ENCODE measurements at places on chromosomes 1 and 21.

DNA sequence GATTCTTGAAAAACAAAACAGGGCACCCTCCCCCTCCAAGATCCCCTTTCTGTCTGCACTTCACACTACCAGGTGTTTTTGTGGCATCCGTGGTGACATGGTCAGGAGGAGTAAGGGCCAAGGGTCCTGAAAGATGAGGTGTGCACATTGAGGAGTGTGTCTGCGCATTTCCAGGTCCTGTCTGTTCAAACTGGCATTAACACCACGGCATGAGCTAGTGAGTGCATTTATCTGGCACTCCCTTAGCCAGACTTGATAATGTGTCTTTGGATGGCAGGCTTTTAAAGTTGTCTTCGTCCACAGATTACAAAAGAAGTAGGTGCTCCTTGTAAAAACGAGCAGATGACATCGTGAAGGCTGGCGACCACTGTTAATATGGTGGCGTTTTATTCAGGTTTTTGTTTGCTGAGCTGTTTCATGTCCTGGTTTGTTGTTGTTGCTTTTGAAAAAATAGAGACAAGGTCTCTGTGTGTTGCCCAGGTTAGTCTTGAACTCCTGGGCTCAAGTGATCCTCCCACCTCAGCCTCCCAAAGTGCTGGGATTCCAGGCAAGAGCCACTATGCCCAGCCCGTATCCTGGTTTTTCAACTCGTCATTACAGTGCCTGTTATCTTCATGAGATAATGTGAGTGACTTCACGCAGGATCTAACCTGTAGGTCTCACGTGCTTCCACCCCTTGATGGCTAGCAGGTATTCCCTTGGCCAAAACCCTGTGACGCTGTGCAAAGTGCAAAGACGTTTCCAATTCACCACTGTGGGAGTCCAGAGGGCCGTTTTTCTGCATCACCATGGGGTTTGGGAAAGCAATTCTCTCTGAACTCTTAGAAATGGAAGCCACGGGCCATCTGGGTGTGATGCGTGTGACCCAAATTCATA is 4.2 kb downstream of the TMEM51 start:
- DNase-seq = no peak

GRCh38 chr1:213817156-213817555 is 170.6 kb upstream of the PROX1 start:
- DNase-seq = peak; percentile 74

GRCh38 chr1:212753749-212754148 is 37.8 kb downstream of the NSL1 start:
- DNase-seq = no peak

DNA sequence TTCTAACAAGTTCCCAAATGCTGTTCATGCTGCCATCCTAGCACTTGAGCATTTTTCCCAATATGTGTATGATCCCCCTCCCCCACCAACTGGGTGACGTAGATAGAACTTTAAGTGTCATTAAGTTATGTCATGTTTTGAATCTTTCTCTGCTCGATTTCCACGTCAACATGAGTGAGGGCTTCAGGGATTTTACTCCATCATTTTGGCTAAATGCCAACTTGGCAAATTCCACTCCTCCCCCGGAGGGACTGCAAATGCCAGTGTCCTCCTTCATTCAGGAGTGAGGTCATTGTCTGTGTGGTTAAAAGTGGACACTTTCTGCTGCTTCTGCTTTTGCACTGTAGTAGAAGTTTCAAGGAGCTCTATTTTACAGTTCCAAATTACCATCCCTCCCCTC is 201.7 kb downstream of the FGGY start:
- no peak for DNase-seq

DNA sequence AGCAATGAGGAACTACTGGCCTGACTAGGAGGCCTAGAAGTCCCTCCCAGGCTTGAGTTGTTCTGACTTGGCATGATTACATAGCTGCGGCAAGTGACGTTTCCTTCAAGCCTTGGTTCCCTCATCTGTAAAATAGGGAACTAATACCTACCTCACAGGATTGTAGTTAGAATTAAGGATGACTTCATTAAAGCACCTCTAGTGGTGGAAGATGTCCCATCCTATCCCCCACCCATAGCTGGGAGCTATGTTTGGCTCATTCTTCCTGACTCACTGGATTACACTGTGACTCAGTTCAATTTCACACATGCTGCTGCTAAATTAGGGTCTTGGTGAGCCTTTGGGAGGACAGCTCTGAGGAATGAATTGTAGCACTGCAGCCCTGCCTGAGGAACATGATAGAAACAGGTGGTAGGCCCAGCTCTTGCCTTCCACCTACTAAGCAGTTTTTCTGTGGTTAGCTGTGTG is 6.0 kb upstream of the SHISA4 start:
- no peak for DNase-seq

- peak; percentile 55 for DNase-seq
Observed at GRCh38 chr1:213369465-213369864, 318.4 kb downstream of the RPS6KC1 start.

- no peak for DNase-seq
Observed at GRCh38 chr1:3672971-3673361, 20.6 kb downstream of the TP73 start.

- DNase-seq = no peak
Observed at GRCh38 chr1:155011004-155011416, 8.4 kb downstream of the ZBTB7B start.

DNA sequence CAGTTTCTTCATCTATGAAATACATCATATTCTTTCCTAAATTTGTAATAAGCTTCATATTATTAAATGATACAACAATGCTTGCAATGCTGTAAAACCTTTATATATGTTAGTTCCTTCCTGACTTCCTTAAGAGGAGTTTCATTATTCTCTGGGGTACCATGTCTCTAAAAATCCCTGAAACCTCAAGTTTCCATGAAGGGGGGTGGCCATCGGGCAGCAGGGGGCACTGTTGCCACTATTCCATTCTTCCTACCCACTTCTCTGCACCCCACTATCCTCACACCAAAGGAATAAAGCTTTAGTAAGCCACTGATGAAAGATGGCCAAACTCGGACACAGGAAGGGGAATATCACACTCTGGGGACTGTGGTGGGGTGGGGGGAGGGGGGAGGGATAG is 9.0 kb upstream of the DMRTB1 start:
- DNase-seq = no peak

DNA sequence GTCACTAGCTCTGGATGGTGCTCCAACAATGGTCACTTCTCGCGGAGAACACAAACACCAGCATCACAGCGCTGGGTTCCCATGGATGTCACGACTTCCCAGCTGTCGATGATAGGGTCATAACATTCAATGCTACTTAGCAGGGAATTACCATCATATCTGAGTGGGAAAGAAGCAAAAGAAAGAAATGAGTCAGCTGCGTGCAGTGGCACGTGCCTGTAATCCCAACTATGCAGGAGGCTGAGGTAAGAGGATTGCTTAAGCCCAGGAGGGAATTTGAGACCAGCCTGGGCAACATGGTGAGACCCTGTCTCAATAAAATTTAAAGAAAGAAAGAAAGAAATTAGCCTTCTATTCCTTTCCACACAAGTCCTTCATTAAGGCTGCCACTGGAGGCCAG is 3.6 kb upstream of the RABIF start:
- DNase-seq = no peak

DNA sequence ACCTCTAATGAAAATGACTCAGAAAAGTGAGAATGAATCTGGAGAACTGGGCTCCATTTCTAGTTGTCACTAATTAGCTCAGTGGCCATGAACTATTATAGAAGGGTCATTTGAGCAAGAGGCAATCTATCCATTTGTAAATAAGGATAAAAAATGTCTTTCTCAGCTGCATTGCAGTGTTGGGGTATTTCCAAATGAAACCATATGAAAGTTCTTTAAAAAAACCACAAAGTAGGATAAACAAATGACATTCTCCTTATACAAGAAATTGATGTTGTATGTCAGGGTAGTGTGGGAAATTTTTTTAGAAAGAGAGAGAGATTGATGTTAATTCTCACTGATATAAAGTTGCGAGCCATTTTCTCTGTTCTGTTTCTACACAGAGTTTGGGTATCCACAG is 26.0 kb downstream of the FMO3 start:
- DNase-seq = no peak

DNA sequence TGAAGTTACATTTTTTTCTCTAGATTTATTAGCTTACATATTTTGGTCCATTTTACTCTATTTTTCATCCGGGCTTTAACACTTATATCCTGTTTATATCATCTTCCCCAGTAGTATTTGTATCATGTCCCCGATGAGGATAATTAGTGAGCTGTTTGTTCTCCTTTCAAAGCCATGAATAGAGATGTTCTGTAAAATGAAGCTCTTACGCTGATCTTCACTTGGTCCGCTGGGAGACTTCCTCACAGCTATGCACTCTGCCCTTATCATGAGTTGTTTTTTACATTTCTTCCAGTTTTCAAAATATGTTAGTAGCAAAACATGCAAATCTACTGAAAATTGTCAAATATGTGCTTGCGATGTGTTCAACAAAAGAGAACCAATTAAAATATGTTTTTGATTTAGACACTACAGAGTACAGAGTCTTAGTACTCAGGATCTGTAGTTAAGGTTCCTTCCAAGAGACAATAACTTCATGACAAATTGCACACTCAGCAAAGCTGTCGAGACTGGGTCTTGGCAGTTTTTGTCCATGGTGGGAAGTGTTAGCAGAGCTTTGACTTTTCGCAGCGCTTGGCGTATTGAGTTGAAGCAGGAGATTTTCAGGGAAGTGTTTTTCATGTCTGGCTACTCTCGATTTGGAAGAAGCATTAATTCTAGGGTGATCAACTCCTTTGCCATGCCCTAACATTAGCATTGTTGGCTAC is 292.0 kb upstream of the ADAMTS5 start:
- no peak for DNase-seq

GRCh38 chr1:63920154-63921117 is 146.6 kb downstream of the ROR1 start:
- DNase-seq = no peak

GRCh38 chr1:228087771-228088251 is 5.3 kb downstream of the ARF1 start:
- DNase-seq = no peak

DNA sequence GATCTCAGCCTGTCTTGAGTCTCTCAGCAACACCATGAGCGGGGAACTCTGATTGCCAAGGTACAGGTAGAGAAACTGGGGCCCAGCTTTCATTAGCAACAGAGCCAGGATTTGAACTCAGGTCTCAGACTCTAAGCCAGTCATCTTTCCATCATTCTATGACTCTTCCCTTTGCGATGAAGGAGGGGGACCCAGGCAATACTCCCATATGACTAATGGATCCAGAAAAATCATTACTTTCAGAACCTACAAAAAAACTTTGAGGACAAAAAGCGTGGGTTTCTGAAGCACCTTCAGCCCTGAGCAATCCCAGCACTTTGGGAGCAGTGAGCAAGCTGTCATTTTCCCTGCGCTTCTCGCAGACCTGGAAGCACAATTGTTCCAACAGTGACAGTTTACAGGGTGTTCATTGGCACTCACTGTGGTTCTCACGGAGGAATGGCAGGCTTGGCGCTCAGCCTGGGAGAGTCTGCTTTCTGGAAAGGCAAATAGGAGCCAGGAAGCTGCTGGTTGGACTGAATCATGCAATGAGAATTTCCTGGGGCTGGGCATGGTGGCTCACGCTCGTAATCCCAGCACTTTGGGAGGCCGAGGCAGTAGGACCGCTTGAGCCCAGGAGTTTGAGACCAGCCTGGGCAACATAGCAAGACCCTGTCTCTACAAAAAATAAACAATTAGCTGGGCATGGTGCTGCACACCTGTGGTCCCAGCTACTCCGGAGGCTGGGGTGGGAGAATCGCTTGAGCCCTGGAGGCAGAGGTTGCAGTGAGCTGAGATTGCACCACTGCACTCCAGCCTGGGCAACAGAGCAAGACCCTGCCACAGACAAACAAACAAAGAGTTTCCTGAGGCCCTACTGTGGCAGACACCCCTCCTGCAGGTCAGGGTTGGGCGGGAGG is 40.1 kb downstream of the SLC2A7 start:
- no peak for DNase-seq

- DNase-seq = no peak
Observed at GRCh38 chr1:11518016-11518701, 39.2 kb downstream of the DISP3 start.

DNA sequence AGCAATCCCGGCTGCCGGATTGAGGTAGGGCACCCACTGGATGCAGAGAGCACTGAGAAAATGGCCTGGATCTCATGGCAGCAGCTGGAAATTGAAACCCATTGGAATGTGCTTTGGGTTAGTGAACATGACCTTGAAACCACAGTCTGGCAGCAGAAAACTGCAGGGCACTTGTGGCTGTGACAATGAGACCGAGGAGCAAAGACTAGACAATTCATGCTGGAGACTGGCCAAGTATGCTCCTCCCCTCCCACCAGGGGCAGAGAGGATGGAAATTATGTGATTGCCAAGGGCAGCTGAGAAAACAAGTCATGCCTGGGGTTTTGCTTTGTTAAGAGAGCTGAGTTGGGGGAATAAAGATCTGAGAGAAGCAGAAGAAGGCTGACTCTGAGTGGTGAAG is 60.7 kb downstream of the ZNF697 start:
- DNase-seq = no peak

DNA sequence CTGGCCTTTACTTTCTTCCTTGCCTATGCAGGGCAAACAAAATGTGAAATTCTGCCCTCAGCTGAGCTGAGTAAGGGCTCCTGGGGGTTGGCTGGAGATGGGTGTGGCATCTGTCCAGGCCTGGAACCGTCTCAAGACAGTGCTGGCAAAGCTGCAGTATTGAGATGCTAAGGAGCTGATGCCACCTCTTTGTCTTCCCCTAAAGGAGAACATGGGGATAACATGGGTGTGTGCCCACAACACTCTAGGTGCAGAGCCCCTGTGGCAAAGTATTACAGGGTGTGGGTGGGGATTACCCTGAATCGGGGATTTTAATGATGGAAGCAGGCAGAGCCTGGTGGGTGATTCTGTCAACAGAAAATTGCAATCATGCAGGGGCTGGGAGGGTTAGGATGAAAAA is 2.5 kb upstream of the ST3GAL3 start:
- DNase-seq = no peak

GRCh38 chr1:22612671-22613571 is 23.5 kb upstream of the C1QA start:
- DNase-seq = peak; percentile 43

GRCh38 chr21:27761623-27762022 is 794.7 kb upstream of the ADAMTS5 start:
- no peak for DNase-seq

- DNase-seq = no peak
Observed at GRCh38 chr1:43722810-43723209, 15.5 kb downstream of the ST3GAL3 start.

DNA sequence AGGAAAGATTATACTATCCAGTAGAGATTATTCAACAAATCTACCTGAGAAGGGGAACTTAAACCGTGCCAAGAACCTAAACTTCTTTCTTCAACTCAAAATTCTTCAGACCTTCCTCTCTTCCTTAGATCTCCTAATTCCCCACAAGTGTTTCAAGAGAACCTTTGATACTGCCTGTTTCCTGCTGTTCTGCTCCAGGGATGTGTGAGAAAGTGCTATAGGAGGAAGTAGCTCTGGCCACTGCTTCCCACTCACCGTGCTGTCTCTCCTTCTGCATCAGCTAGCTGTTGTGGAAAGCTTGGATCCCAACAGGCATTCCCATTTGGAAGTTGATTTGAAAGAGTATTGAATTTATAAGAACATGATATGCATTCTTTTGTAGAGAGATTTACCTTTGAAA is 4.5 kb upstream of the NOS1AP start:
- no peak for DNase-seq

Measured in retina (tissue), 1 donor.